ENCODE measurements at places on chromosomes 4 and X.

DNA sequence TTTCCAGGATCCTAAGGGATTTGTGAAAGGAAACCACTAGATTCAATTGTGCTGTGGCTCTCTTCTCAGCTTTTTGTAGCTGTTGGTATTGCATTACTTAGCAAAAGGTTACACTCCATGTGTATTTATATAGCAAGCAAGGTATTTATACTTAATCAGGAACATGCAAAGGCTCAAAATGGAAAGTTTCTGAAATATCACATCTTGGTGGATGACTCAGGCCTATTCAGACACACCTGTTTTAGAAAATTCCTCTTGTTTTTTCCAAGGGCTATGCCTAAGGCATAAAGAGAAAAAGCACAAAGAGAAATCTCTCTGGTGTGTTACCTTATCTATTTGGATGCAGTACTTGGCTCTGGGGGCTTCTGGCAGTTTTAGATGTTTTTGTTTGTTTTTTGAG is 144.4 kb upstream of the GALNT7 start:
- DNase-seq: no peak

DNA sequence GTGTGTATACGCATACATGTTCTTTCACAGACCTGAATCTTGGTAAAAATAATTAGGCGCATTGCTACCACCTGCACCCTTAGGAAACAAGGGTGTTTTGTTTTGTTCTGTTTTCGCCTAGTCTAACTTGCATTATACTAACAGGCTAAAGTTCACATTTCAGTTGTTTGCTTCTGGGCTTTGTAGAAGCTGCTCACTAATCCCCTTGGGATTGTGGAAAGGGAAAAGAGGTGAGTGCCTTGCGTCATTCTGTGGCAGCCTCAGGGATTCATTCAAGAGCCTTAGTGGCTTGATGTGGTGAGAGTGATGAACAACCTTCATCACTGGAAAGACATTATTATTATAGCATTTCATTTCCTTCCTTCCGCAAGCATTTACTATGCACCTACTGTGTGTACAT is 331.1 kb downstream of the ADGRL3 start:
- DNase-seq: no peak

DNA sequence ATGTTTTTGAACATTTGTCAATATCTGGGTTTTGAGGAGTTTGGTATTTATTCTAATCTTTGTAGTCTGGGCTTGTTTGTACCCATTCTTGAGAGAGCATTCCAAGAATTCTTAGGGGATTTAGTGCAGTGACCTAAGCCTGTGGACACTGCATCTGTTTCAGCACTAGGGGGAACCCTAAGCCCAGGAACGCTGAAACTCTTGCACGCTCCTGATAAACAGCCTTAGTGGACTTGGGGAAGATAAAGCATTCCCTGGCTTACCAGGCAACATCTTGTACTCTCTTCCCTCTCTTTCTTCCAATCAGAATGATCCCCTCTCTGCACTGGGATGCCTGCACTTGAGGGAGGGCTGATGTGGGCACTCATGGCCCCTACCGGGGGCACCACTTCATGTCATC is 654.9 kb upstream of the HTR2C start:
- no peak for DNase-seq

GRCh38 chrX:19705196-19705769 is 182.1 kb downstream of the SH3KBP1 start:
- DNase-seq: no peak

DNA sequence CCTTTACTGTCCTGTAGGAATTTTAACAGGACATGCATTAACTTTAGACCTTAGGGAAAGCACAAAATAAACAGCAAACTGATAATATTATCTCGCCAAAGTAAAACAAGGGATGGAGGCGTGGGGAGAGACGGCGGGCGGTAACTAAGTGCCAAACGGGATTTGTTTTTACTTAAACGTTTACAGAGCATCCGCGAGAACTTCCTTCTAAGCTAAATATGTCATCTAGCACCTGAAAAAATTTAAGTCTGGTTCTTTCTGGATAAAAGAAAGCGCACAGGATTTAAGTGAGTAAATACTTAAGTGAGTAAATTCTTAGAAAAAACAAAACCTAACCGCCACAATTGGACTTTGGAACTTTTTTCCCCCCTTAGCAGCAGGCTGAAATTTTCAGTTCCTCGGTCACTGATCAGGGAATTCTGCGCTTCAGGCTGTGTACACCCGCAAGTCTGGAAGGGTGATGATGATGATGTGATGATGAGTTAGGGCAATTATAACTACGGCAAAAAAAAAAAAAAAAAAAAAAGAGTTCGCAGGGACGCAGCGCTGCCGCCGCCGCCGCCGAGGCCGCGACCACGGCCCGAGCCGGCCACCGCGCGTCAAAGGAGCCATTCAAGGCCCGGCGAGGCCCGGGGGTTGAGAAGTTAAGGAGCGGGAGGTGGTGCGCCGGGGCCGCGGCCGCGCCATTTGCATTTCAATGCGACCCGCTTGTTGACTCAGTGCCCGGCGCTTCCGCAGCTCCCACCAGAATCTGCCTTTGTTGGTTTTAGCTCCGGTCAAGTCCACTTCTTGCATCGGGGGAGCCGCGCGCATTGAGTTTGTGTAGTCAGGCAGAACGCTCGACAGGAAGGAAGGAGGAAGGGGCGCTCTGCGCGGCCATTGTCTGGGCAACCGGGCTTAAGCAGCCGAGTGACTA is 108.8 kb downstream of the SPRY1 start:
- DNase-seq: peak; percentile 30

DNA sequence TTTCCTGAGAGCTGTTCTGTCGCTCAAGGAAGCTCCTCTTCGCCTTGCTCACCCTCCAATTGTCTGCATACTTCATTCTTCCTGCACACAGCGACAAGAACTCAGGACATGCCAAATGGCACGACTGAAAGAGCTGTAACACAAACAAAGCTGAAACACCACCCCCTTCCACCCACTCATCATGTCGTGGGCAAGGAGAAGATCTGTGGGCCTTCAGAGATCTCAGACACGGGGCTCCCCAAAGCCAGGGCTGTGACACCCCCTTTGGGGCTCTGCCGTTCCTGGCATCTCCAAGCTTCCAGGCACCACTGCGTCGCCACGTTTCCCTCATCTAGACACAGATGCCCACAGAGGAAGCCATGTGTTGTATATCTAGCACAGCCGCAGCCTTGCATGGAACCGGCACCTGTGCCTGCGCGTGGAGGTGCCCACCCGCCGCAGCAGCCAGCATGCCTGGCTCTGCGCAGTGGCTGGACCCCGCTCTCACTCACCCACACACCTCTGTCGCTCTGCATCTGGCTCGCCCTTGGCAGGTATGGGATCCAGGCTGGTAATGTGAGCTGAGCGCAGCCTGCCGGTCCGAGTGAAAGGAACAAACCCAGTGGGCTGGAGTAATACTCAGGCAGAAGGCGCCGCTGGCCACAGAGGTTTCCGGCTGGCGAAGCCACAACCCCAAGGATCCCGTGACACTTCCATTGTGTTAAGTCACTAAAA is 676.4 kb upstream of the INTU start:
- no peak for DNase-seq

- no peak for DNase-seq
Observed at GRCh38 chr4:156858071-156858470, 113.5 kb downstream of the PDGFC start.
